ENCODE measurements at places on chromosomes 4 and X.

- H3K4me1 ChIP-seq, result peaks cover 9% of the 10 kb centered on the region
- peaks cover 10% of the 10 kb centered on the region for H3K36me3 ChIP-seq
- no peak for DNase-seq
- H3K27ac ChIP-seq, result peak overlapping the region; percentile 80
These were observed 1.2 kb upstream of the EBP start for GRCh38 chrX:48520455-48520854.

DNA sequence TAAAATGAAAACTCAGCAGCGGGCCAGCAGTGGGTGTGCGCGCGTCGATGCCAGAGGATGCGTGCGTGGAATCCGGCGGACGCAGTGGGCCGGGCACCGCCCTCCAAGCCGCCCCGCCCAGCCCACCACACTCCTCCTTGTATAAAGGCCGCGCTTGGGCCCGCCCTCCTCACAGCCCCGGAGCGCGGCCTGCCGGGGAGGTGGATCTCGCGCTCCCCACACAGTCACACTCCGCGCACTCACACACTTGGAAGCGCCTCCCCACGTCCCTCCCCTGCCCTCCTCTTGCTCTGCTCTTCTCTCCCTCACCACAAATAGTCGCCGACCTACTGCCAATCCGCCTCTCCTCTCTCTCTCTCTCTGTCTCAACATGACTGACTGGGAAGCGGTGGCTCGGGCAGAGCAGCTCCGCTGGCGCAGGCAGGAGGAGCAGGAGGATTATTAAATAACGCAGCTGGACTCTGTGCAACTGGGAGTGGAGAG, at the start of gene CCSER1:
Gene CCSER1 (plus strand): TSS at position 172 of the 483 bp plus-strand sequence.
- peak within 1 kb of the TSS; percentile 93 for H3K27ac ChIP-seq
- peak; percentile 75 for DNase-seq
- peaks cover 12% of the 10 kb centered on the region for H3K4me1 ChIP-seq
- peaks cover 6% of the 10 kb centered on the region for H3K27me3 ChIP-seq
- no peaks in the 10 kb centered on the region for H3K36me3 ChIP-seq

DNA sequence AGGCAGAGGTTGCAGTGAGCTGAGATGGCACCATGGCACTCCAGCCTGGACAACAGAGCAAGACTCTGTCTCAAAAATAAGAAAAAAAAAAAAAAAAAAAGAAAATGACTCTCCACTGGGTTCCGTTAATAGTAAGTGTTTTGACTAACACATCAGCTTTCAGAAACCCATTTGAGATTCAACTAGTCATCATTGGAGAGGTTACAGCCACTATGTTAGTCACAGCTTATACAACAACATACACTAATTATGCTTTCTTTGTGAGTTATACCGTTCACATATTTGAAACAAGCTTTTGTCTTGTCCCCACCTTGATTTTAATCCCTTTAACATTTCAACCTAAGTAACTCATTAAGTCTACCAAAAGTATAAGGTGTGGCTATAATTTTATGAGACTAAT, 48.2 kb downstream of the HADH start:
- H3K27ac ChIP-seq, result no peak overlapping the region
- H3K4me1 ChIP-seq, result peaks cover 12% of the 10 kb centered on the region
- H3K36me3 ChIP-seq, result peaks cover 12% of the 10 kb centered on the region
- no peak overlapping the region for H3K4me3 ChIP-seq
- no peaks in the 10 kb centered on the region for H3K27me3 ChIP-seq

DNA sequence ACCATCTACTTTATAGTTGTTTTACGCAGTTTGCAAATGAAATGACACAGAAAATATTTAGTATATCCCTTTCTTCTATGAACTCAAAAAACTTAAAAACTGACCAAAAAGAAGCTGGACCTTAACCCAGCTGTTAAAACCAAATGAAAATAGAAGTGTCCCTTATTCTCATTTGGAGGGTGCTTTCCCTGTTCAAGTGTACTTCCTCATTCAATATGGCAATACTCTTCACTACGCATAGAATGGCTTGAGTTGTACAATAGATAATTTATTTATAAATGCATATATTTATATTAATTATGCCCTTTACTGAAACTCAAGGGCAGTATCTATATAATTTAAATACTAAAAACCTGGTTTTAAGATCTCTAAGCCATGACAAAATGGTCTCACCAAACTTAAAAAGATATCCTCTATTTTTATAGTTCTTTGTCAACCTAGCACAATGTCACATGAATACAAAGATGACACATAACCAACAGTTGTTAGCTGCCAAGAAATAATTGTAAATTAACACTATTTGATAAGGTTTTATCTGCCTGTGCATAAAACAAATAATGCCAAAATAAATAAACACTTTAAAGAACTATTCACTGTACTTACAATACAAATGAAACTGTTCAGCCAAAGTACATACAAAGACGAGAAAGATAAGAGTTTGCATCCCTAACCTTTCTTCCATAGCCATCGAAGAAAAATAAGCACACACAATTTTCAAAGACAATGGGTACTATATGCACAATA, 25.2 kb downstream of the YTHDC1 start:
- H3K27ac ChIP-seq, result peak overlapping the region; percentile 47
- no peak overlapping the region for H3K4me3 ChIP-seq
- H3K27me3 ChIP-seq, result no peaks in the 10 kb centered on the region
- H3K4me1 ChIP-seq, result peaks cover 13% of the 10 kb centered on the region
- no peak for DNase-seq

DNA sequence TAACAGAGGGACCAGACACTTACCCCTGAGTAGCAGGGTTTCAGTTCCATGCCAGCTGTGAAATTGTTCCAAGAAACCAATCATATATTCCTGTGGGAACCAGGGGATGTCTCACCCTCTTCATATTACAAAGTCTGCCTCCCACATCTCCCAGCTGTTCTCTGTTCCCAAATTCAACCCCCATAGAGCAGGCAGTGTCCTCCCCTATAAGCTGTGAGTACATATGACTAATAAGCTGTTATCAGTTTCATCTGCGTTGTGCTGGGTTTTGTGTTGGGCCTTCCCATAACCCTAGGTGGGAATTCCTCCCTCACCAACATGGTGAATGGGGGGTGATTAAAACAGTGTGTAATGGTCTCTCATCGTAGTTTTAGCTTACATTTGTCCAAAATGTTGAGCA, 41.0 kb downstream of the CEP44 start:
- H3K36me3 ChIP-seq, result no peaks in the 10 kb centered on the region
- H3K27ac ChIP-seq, result no peak overlapping the region
- H3K27me3 ChIP-seq, result no peaks in the 10 kb centered on the region
- H3K4me3 ChIP-seq, result no peak overlapping the region
- DNase-seq, result no peak
- no peaks in the 10 kb centered on the region for H3K4me1 ChIP-seq

- H3K27me3 ChIP-seq, result peaks cover 11% of the 10 kb centered on the region
- H3K4me1 ChIP-seq, result peaks cover 4% of the 10 kb centered on the region
- DNase-seq, result no peak
These were observed 40.9 kb upstream of the MSX1 start for GRCh38 chr4:4818415-4819212.

GRCh38 chr4:154211506-154211905, 280.1 kb downstream of the DCHS2 start:
- H3K27ac ChIP-seq, result no peak overlapping the region
- H3K4me1 ChIP-seq, result no peaks in the 10 kb centered on the region
- DNase-seq, result no peak
- no peak overlapping the region for H3K4me3 ChIP-seq
- no peaks in the 10 kb centered on the region for H3K36me3 ChIP-seq
- no peaks in the 10 kb centered on the region for H3K27me3 ChIP-seq

DNA sequence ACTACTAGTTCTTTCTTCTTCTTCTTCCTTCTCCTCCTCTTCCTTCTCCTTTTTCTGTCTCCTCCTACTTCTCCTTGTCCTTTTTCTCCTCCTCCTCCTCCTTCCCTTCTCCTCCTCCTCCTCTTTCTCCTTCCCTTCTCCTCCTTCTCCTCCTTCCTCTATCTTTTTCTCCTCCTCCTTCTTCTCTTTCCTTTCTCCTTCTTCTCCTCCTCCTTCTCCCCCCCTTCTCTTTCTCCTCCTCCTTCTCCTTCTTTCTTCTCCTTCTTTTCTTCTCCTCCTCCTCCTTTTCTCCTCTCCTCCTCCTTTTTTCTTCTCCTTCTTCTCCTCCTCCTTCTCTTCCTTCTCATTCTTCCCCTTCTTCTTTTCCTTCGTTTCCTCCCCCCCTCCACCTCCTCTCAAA, 21.8 kb upstream of the NAP1L5 start:
- H3K4me3 ChIP-seq, result no peak overlapping the region
- DNase-seq, result no peak
- H3K36me3 ChIP-seq, result peaks cover 66% of the 10 kb centered on the region
- H3K4me1 ChIP-seq, result no peaks in the 10 kb centered on the region

DNA sequence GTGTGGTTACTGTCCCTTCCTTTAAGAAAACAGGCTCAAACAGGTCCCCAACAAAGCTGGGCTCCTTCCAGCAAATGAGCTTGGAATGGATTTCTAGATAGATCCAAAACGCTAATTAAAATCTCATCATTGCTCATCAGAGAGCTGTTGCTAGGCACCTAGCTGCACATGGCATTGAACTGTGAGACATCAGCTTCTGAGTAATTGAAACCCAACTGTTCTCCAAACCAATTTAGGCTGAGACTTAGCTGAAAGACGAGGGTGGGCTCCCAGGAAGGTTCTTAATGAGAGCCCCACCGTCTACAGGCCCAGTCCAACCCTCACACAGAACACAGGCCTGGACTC, 59.1 kb downstream of the FAM184B start:
- H3K36me3 ChIP-seq, result no peaks in the 10 kb centered on the region
- H3K27ac ChIP-seq, result no peak overlapping the region

DNA sequence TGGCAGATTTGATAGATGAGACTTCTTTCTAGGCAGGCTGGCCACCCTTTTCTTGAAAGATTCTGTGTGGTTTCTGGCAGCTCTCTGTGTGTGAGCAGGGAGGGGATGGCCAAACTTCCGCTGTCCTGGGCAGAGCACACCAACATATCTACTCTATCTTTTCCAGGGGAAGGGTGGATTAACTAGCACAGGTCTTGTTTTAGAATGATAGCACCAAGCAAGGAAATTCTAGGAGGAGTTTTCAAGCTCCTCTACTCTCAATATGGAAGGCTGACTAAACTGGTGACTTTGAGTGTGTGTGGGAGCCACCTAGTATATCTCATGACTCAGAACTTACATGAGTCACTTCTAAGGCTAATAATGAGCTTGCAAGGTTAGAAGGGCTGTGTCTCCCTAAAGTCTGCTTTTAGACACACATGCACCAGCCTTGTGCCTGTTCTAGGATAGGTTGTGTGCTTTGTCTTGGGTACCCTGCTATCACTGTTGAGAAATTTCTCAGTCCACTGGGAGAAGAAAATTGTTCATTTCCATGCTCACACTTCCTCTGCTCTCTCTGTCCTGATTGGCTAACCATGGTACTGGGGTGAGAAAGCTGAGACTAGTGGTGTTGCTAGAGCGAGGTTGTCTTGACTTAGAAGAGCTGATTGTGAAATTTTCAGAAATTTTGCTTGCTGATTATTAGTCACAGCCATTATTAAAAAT, 72.9 kb downstream of the YIPF6 start:
- DNase-seq, result no peak
- no peak overlapping the region for H3K27ac ChIP-seq
- H3K4me3 ChIP-seq, result no peak overlapping the region
- H3K27me3 ChIP-seq, result peaks cover 4% of the 10 kb centered on the region
- H3K36me3 ChIP-seq, result peaks cover 3% of the 10 kb centered on the region

- H3K27ac ChIP-seq, result no peak overlapping the region
- H3K4me1 ChIP-seq, result peaks cover 12% of the 10 kb centered on the region
- no peaks in the 10 kb centered on the region for H3K27me3 ChIP-seq
- H3K4me3 ChIP-seq, result no peak overlapping the region
- no peaks in the 10 kb centered on the region for H3K36me3 ChIP-seq
- DNase-seq, result no peak
These were observed 17.0 kb downstream of the TSPAN5 start for GRCh38 chr4:98641376-98641775.

DNA sequence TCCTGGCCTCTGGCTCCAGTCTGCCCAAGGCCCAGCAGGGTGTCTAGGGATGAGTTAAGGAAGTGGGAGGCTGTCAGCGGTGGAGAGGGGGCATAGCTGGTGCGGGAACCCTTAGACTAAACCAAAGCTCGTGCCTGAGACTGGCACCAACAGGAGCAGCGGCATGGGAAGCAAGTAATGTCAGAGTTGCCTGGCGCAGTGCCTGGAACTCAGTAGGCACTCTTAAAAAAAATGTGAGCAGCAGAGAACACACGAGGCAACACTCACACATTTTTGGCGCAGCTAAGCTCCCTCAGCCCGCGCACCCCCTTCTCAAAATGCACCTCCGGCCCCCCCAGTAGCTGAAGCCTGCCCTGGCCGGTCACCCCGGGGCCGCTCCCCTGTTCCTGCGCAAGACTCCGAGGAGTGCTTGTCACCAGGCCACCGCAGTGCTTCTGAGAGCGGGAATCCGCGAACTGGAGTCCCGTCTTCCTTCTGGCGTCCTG, 583 bp downstream of the GABRE start:
- no peaks in the 10 kb centered on the region for H3K4me1 ChIP-seq
- H3K27me3 ChIP-seq, result peaks cover 15% of the 10 kb centered on the region

GRCh38 chr4:952881-953573, 20.3 kb downstream of the DGKQ start:
- H3K4me3 ChIP-seq, result no peak overlapping the region
- no peak overlapping the region for H3K27ac ChIP-seq
- no peaks in the 10 kb centered on the region for H3K27me3 ChIP-seq
- no peak for DNase-seq
- peaks cover 45% of the 10 kb centered on the region for H3K36me3 ChIP-seq
- H3K4me1 ChIP-seq, result peaks cover 2% of the 10 kb centered on the region

GRCh38 chr4:75653845-75654503, 19.2 kb downstream of the G3BP2 start:
- H3K4me3 ChIP-seq, result no peak overlapping the region
- peaks cover 5% of the 10 kb centered on the region for H3K4me1 ChIP-seq
- peak overlapping the region; percentile 39 for H3K27ac ChIP-seq
- no peaks in the 10 kb centered on the region for H3K27me3 ChIP-seq
- H3K36me3 ChIP-seq, result peaks cover 19% of the 10 kb centered on the region

DNA sequence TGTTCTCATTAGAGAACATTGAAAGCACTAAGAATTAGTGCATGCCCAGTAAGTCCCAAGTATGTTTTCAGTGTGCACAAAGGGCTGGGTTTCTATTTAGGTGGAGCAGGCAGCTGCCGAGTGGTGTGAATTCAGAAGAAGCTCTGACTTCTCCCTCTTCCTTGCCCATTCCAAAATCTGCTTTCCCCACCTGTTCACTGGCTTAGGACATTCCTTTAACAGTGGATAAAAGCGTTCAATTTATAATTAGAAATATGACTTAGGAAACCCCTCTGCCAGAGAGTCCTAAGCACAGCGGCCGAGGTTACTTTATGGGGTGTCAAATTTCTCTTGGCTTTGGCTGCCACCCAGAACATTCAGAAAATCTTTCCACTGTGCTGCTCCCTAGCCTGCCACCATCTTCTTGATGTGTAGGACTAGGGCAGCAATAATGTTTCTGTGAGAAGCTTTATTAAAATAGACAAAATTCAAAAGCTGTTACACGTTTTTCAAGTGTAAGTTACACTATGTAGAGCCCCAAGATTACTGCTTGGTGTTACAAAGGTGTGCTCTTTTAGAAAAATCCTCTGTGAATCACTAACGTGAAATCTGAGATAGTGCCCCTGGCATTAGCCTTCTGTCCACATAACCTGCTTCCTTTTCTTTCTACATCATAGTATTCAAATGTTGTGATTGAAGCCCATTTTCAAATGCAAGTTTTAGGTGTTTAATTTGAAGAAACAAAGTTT, 191.6 kb upstream of the ANKRD50 start:
- H3K27ac ChIP-seq, result no peak overlapping the region
- H3K4me3 ChIP-seq, result no peak overlapping the region
- no peaks in the 10 kb centered on the region for H3K36me3 ChIP-seq
- no peak for DNase-seq
- no peaks in the 10 kb centered on the region for H3K27me3 ChIP-seq
- H3K4me1 ChIP-seq, result no peaks in the 10 kb centered on the region

GRCh38 chr4:81836716-81837115, 365.0 kb upstream of the RASGEF1B start:
- DNase-seq, result no peak
- H3K27me3 ChIP-seq, result peaks cover 4% of the 10 kb centered on the region
- H3K36me3 ChIP-seq, result no peaks in the 10 kb centered on the region
- peaks cover 19% of the 10 kb centered on the region for H3K4me1 ChIP-seq
- H3K27ac ChIP-seq, result no peak overlapping the region
